Testis (tissue), 5 donors: ENCODE measurements at places on chromosomes 16 and 17. TPM values are rescaled to one million over a fixed set of nuclear protein-coding genes. Genes with fewer than 3 reads are reported as not detected.

- DNase-seq: peak; percentile 67
These were observed 14.2 kb upstream of the MSI2 start for GRCh38 chr17:57242148-57242547.

PRAC2 gene
- 0.86 TPM for polyA plus RNA-seq

DNA sequence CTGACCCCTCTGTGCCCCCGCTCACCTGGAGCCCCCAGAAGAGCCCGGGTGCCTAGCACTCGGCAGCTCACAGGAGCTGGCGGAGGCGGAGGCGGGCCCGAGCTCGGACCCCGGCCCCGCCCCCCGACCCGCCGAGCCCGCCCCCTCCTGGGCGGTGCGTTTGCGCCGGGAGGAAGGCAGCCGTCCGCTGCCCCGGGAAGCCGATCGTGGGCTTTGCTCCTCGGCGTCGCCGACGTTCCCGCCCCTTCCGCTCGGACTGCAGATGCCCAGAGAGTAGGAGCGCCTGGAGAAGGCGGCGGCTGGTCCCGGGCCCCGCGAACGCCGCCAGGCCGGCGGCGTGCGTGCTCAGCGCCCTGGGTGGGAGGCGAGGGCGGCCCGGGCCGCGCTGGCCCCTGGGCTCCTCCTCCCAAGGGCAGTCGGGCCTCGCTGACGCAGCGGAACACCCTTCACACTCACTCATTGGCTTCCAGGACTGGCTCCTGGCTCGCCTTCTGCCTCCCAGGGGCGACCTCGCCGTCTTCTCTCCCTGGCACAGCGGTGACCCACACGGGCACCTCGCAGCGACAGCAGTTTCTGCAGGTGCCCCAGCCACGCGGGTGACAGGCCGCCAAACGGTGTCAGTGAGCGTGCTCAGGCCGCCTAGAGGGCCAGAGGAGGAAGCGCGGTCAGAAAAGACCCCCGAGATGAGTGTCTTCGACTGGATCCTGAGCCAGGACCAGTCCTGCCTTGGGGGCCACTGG is at the start of gene PLSCR3:
TSS of gene PLSCR3 (minus strand) at position 74 of the 740 bp plus-strand sequence. CDS start 415 bp downstream, outside the sequence.
- peak; percentile 87 for DNase-seq

FBXL16 gene
- 23.4 TPM for polyA plus RNA-seq

GRCh38 chr17:36949461-36949927 is 740 bp downstream of the AATF start:
- no peak for DNase-seq

KSR1 gene
- polyA plus RNA-seq: 63.7 TPM

GRCh38 chr17:20116683-20117309 is 107.6 kb downstream of the SPECC1 start:
- peak; percentile 65 for DNase-seq

IGSF6 gene
- polyA plus RNA-seq: 1.4 TPM

KRTAP4-5 gene
- not detected for polyA plus RNA-seq

GRCh38 chr17:79987935-79988184 is 47.8 kb downstream of the TBC1D16 start:
- DNase-seq: no peak

DNA sequence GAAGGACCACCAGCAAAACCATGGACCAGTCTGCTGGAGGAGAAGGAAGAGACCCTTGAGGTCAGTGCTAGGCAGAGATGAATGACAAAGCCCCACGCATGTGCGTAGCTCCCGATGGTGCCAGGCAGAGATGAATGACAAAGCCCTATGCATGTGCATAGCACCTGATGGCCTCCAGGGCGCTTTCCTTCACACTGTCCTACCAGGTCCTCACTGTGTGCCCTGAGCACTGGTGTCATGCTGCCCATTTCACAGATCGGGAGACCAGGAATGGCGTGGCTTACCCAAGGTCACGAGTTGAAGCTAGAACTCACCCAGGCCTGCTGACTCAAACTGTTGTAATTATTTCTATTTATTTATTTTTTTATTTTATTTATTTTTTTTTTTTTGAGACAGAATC is 149.6 kb downstream of the KATNIP start:
- DNase-seq: no peak

KRTAP29-1 gene
- polyA plus RNA-seq: not detected

- DNase-seq: no peak
These were observed 11.5 kb downstream of the UBE2G1 start for GRCh38 chr17:4354862-4355514.

DNA sequence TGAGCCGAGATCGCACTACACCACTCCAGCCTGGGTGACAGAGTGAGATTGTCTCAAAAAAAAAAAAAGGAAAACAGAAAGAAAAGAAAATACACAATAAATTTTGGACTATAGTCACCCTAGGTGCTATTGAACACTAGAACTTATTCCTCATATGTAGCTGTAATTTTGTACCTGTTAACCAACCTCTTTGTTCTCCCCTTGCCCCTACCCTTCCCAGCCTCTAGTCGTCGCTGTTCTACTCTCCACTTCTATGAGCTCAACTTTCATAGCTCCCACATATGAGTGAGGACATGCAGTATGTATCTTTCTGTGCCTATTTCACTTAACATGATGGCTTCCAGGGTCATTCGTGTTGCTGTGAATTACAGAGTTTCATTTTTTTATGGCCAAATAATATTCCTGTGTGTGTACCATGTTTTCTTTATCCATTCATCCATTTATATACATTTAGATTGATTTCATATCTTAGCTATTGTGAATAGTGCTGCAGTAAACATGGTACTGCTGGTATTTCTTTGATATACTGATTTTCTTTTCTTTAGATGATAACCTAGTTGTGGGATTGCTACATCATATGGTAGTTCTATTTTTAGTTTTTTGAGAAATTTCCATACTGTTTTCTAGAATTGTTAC is 28.3 kb downstream of the VPS35L start:
- DNase-seq: peak; percentile 48

GRCh38 chr16:77499373-77500285 is 64.8 kb upstream of the ADAMTS18 start:
- peak; percentile 70 for DNase-seq

ABCA9 gene
- polyA plus RNA-seq: 5.0 TPM

DNA sequence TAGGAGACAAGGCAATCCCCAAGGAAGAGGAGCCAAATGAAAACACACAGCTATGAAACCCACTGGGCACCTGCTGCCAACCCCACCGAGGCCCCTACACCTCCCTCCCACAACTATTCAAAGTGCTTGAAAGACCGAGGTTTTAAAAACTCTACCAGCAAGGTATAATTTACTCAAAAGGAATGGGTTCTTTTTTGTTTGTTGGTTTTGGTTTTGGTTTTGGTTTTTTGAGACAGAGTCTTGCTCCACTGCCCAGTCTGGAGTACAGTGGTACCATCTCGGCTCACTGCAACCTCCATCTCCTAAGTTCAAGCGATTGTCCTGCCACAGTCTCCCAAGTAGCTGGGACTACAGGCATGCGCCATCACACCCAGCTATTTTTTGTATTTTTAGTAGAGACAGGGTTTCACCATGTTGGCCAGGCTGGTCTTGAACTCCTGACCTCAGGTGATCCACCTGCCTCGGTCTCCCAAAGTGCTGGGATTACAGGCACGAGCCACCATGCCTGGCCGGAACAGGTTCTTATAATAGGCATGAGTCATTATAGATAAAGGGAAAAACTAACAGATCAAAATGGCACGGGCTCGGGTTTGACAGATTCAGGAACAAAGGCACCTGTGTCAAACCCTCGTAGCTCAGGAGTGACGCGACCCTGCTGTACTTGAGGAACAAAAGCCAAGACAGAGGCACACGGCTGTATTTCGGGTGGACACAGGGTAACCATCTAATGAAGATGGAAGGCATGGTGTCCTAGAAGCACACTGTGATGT is 40.7 kb downstream of the COTL1 start:
- no peak for DNase-seq

DNA sequence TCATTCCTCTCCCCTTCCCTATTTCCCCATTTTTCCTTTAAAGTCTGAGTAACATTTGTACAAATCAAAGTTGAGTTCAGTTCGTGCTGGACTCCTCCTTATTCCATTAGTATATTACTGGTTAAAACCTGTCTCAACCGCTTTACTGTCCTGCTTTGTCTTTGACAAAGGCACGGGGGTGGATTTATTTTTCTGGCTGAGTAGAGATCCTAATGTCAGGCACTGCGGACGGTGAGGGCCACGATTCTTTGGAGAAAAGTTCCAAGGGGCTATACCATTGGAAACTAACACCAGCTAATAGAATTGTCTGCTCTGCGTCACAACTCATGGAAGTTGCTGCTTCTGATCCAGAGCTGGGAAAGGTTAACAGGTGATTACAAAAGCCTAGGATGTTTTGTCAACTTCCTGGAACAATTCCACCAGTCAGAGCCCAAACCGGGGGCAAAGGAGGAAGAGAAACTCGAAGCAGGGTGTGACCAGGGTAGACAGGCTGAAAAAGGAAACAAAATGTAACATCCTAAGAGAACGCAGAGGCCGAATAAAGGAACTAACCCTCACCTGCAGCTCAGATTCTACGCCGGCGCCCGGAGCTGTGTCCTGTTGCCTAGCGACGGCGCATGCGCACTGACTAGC is 12.4 kb downstream of the TAT start:
- DNase-seq: peak; percentile 16

- peak; percentile 86 for DNase-seq
These were observed 128.5 kb downstream of the PARN start for GRCh38 chr16:14501331-14502255.

GPR142 gene
- polyA plus RNA-seq: 0.51 TPM

DNA sequence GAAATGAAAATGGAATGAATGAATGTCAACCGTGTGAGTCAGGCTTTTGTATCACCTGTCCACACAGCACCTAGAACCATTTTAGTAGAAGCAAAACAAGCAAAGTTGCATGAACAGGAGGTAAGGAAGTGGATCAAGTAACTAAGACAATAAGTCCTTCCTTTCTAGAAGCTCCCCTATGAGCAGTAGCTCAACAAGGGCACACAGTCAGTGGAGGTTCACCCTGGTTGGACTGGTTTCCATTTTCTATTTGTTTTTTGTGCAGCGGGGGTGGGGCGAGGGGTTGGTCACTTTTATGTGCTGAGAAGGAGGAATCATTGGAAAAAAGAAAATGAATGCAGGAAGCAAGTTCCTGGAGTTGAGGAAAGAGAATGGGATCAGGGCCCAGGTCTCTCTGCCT is 4.0 kb upstream of the HSBP1 start:
- DNase-seq: no peak

GRCh38 chr16:84380405-84380804 is 12.1 kb downstream of the ATP2C2 start:
- no peak for DNase-seq

OR2C1 gene
- polyA plus RNA-seq: 0.30 TPM

DNA sequence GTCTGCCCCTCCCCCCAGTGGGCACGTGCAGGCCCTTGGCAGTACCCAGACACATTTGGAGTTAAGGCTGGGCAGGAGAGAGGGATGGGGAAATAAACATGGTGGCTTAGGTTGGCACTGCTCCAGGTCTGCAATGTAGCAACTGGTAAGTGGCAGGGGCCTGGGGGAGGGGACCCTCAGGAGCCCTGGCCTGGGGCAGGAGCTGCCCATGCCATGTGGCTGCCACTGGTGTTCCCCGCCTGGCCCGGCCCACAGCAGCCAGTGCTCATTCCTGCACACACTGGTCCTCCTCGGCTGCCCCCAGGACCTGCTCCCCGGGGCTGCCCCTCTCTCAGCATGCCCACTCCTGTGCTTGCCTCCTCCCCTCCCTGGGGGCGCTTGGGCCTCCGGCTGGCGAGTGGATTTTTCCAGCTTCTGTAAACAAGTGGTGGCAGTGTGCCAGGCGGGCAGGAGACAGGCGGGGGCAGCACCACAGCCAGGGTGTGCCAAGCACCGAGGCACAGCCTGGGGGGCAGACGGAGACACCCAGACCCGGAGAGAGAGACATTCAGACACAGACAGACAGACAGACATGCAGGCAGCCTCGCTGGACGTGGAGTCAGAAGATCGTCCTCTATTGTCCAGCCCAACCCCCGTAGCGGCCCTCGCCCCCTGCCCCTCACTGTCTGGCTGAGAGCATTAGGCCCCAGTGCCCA is 9.4 kb downstream of the THRA start:
- DNase-seq: peak; percentile 77

NDE1 gene
- polyA plus RNA-seq: 45.2 TPM

DNA sequence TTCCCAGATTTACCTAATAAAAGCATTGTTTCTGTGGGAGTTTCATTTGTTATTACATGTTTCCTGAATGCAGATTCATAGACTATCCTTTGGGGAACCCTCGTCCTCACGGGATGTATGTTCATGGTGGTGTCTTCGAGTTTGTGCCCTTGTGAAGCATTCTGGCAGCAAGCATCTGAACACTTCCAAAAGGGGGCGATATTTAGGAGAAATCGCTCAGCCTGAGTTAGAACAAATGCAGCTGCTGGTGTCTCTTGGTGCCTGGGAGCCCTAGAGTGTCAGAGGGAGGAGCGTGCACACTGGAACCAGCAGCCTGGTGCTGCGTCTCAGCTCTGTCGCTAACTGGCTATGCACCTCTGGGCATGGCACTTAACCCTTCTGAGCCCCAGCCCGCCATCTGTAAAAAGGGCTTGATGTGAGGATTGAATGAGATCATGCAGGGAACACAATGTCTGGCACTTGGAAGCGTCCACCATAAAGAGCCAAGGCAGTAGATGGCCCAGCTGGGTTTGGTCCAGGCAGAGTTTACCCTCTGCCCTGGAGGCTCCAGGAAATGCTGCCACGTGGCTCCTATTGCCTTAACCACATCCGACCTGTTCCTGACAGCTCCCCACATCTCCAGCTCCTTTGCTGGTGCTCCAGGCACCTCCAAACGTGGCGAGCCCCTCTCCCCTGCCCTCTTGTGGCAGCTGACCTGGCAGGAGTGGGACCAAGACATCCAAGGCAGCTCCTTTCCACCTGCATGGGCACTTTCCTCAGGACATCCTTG is 25.0 kb upstream of the C16orf78 start:
- no peak for DNase-seq

NOB1 gene
- polyA plus RNA-seq: 34.6 TPM

GRCh38 chr17:67679225-67679624 is 38.5 kb upstream of the NOL11 start:
- no peak for DNase-seq

PYY gene
- 1.5 TPM for polyA plus RNA-seq

TAC4 gene
- not detected for polyA plus RNA-seq

DNA sequence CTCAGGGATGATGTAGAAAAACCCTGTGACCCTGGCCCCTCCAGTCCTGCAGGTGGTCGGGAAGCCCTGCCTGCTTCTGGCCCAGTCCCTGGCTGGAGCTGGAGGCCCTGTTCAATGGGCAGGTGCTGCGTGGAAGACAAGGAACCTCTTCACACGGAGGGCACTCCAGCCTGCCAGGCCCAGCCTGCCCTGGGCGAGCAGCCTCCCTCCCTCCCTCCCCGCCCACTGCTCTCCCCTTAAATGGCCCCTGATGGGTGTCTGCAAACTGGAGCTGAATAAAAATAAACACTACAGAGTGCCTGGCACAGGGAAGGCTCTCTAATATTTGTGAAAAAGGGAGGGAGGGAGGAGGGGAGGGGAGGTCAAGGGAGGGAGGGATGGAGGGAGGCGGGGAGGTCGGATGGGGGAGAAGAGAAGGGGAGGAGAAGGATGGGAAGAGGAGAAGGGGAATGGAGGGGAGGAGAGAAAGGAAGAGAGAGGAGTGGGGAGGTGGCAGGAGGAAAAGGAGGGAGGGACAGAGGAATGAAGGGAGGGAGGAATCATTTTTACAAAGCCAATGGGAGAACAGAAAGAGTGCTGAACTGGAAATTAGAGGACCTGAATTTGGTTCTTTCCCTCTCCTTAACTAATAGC is 222.8 kb upstream of the TNRC6C start:
- peak; percentile 32 for DNase-seq

SLC16A13 gene
- polyA plus RNA-seq: 2.0 TPM
